Muscle of back (tissue), 13 donors: ENCODE measurements at places on chromosomes 1 and 21. TPM values are rescaled to one million over a fixed set of nuclear protein-coding genes. Genes with fewer than 3 reads are reported as not detected.

- peak; percentile 18 for DNase-seq
Observed at GRCh38 chr21:17610911-17611310, 1.8 kb downstream of the BTG3 start.

DNA sequence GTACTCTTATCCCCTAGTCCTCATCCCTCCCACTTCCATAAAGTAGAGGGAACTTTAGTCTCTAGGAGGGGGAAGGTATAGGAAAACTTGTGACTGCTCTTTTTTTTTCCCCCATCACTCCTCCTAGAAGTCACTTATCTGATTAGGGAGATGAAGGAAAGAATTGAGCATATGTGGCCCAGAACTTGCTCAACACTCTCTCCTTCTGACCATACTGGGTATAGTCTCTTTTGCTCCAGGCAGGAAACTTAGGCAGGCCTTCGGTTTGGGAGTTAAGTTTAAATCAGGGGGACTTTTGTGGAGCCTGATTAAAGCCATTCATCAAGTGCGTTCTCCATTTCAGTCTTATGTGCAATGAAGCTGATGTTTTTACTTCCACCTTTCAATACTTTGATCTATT, 5.8 kb downstream of the UBE2U start:
- DNase-seq: no peak

The ADARB1 gene
- 26.9 TPM for polyA plus RNA-seq

The FMN2 gene
- polyA plus RNA-seq: 0.69 TPM

DNA sequence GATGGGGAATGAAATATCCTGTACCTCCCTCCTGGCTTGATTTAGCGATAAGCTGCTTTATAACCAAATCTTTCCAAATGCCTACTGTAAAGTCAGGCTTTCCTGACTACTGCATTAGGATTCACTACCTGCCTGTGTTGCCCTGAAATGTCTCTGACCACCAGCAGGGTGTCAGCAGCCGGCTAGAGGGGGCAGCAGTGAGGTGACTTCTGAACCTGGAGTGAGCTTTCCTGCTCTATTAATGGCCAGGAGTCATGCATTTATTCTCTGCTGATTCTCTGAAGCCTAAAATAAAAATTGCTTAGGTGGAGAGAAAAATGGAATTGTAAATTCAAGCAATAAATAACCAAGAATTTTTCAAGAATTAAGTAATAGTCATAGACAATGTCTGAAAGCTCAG, 2.5 kb downstream of the BACE2 start:
- DNase-seq: peak; percentile 39

- DNase-seq: no peak
Observed at GRCh38 chr1:39752703-39753102, 14.0 kb downstream of the PPIE start.

The SEC16B gene
- 5.0 TPM for polyA plus RNA-seq
